D341Med (cell line): ENCODE measurements at places on chromosomes 7 and 10.

DNA sequence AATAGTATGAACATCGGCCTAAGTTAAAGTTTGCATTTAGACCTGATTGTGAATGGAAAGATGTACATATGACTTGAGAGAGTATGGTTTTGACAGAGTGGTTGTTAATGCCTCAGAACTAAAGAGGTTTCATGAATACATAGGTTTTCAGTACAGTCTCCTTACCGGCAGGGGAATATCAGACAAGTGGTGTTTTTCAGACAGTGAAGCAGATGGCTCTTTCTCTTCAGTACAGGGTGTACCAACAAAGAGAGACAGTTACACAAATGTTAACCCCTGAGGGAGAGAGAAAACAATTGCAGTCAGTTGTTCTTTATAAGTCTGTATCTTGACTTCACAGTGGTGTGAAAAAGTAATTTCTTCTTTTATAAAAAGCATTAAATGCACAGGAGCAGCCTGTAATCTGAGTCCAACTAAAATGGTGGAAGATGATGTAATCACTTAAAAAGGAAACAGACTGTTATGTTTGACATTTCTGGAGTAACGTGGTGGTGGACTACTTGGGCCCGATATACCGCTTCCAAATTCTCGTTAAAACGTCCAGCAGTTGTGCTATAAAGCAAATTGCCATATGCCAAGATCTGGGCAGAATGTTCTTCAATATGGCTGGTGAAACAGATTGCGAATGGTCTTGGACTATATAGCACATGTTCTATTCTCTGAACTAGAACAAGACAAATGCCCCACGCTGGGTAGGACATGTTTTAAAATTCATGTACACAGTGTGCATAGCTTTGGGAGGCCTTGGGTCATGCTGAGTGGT is 69.2 kb downstream of the SDK1 start:
- DNase-seq = no peak

- no peak for DNase-seq
Observed at GRCh38 chr10:124389613-124390361, 28.9 kb downstream of the OAT start.

DNA sequence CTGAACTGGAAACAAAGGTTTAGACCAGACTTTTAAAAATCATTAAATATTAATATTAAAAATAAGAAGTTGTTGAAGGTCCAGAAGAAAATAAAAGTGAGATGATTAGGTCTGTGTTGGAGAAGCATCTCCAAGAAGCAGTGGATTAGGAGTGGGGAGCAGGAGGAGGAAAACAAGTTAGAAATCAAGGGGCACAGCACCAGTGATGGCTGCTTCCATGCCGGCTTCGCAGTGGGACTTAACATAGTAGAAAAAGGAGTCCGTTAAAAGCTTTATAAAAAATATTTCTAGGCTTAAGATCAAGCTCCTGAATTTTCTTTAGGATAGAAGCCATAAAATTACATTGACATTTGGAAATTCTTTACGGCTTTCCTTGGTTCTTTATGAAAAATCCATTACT is 95.8 kb downstream of the CDC14C start:
- DNase-seq = no peak

GRCh38 chr7:21167942-21168341 is 259.9 kb upstream of the SP4 start:
- DNase-seq = no peak

DNA sequence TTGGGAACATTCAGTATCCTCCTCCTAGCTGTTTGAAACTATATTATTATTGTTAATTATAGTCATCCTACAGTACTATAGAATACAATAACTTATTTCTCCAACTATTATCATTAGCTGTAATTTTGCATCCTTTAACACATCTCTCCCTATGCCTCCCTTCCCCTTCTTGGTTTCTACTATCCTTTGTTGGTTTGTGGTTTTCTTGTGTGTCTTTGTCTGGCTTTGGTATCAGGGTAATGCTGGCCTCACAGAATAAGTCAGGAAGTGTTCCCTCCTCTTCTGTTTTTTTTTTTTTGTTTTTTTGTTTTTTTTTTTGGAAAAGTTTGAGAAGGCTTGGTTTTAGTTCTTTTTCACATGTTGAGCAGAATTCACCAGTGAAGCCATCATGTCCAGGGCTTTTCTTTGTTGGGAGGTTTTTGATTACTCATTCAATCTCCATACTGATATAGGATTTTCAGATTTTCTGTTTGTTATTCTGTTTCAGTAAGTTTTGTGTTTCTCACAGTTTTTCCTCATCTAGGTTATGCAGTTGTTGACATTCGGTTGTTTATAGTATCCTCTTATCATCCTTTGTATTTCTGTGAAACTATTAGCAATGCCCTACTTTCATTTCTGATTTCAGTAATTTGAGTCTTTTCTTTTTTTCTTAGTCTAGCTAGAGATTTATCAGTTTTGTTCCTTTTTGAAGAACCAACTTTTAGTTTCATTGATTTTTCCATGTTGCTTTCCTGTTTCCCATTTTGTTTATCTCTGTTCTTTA is 21.6 kb downstream of the C1GALT1 start:
- DNase-seq = no peak

GRCh38 chr10:102354451-102354850 is 41.1 kb upstream of the NFKB2 start:
- no peak for DNase-seq

DNA sequence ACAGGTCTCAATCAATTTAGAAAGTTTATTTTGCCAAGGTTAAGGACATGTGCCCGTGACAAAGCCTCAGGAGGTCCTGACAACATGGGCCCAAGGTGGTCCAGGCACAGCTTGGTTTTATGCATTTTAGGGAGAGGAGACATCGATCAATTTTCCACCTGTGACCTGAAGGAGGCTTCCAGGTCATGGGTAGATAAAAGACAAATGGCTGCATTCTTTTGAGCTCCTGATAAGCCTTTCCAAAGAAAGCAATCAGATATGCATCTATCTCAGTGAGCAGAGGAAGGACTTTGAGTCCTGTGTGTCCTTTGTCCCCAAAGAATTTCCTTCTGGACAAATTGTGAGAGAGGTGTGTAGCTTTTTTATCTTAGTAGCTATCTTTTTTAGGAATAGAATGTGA is 15.8 kb downstream of the LRRC72 start:
- DNase-seq = no peak

- DNase-seq = no peak
Observed at GRCh38 chr7:2062648-2063047, 170.1 kb downstream of the MAD1L1 start.

GRCh38 chr10:18229826-18230225 is 89.6 kb downstream of the CACNB2 start:
- DNase-seq = no peak

GRCh38 chr7:30556840-30557239 is 37.8 kb upstream of the GARS1 start:
- DNase-seq = no peak

- no peak for DNase-seq
Observed at GRCh38 chr7:150947761-150948651, 30.1 kb downstream of the KCNH2 start.
